ENCODE measurements at places on chromosomes 3 and 15.
A peak's percentile ranks its signal among the peaks of the same experiment; 100 is the strongest.

DNA sequence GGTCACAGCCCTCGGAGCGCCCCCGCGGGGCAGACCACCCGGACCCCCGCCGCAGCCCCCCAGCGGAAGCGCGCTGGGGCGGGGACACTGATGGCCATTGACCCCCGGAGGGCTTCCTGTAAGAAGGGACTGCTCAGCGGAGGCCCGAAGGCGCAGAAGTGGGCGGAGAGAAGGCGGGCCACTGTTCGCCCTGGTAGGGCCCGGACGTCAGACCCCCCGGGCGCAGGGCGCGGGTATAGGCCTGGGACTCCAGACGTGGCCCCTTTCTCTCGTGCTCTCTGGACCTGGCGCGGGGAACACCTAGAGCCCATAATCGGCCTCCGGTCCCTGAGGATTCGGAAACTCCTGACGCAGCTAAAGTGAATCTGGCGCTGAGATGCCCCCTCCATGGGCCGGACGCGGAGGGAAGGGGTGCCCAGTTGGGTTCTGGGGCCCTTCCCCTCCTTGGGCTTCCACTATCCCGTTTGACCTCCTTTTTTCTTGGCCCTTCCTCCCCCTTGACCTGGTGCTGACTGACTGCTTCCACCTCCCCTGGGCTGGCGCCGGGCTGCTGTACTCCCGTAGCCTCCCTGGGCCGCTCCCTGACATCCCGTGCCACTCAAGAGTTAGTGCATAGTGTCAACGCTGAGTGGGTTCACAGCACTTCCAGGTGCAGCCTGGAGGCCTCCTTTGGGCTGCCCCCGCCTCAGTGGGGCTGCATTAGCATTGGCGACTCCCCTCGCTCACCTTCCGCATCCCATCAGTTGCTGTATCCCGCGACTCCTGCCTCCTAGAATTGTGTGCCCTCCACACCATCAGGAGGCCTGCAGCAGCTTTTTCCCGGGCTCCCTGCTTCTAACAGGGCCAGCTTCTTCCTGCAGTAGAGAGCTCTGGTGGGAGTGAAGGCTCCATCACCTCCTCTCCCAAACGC, 694 bp downstream of the ABTB1 start:
- no peak for DNase-seq

DNA sequence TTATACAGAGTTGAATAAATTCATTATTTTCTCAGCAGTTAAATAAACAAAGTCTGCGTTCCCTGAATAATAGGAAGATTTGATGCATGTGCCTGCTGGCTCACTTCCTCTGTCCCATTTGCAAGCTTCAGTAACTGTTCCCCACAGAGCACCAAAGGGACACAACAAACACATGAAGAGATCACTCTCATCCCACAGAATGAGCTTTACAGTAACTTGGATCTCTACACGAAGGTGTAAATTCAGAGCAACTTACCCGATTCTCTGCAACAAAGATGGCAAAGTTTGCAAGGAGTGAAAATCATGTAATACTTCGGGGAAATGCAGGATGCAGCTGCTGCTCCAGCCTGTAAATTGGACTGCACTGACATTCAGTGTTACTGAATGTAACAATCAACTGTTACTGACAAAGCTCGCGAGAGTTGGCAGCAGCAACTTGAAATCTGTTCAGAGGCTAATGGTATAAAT, at the start of gene BCHE:
Gene BCHE (minus strand): TSS at position 366 of the 468 bp plus-strand sequence. CDS start 6,390 bp downstream, outside the sequence.
- DNase-seq, result no peak

DNA sequence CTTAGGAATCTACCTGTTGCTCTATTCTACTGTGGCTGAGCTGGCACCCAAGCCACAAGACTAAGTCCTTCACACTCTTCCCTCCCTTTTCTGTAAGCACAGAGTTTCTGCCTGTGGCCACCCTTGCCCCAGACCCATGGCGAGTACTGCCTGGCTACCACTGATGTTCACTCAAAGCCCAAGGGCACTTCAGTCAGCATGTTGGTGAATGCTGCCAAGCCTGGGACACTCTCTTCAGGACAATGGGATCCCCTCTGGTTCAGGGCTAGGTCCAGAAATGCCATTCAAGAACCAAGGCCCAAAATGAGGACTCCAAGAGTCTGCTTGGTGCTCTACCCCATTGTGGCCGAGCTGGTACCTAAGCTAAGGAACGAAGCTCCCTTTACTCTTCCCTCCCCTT, 184.2 kb downstream of the FGF12 start:
- no peak for DNase-seq

- DNase-seq, result no peak
Measured at GRCh38 chr3:159866201-159866746, 122.4 kb upstream of the IL12A start.

DNA sequence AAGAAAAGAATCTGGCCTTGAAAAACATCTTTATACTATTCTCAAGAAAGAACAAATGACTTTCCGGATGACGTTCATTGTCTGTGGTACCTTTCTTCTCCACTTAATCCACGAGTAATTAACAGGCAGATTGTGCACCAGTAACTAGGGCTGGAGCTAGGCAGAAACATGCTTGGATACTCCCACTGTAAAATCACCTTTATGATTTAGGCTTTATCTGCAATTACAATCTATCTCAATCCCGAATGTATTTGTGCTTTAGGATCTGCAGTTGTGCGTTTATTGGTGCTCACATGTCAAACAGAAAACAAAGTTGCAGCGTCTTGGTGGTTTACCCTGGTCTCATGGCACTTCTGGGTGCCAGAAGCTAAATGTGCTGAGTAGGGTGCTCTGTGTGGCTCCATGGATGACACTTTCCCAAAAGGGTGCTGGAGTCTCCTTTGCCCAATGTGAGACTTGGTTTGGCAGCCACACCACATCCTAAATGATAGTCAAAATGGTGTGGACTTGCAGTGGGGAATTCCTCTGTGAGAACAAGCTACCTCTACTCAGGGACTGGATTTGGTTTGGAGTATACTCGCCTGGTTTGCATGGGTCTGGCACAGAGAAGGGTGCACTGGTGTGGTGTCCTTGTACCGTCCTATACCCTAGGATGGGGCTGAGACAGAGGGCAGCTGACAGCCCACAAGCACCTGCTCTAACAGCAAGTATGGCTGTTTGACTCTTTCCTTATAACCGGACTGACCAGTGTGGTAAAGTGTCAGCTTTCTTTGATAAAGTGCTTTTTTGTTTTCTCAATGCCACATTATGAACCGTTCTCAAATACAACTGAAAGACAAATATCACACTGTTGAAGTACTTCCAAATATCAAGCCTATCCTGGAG, 7.7 kb downstream of the SERP1 start:
- no peak for DNase-seq

- DNase-seq, result no peak
Measured at GRCh38 chr15:89799011-89799911, 15.4 kb downstream of the ANPEP start.

DNA sequence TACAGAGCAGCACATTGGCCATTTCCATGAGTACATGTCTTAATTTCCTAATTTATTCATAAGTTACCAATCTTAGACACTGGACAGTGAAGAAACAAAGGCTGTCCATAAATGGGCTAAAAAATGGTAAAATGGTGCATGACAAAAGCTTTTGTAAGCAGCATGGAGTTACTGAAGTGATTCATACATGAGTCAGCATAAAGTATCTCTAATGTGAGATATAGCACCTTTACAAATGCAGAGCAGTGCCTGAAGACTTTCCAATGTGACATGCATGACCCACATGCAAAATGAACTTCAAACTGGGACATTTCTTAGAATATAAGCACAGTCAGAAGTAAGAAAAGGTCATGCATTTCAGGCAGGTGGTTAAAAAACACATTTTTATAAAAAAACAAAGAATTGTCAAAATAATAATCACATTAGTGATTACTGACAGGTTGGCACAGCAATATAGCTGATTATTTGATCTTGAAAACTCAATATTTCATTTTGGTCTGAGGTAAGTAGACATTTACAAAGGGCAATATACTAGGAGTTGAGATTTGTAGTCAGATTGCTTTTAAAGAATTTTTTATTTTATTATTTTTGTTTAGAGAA, 299.3 kb downstream of the PLCL2 start:
- no peak for DNase-seq

GRCh38 chr3:126337980-126338651, 19.1 kb downstream of the KLF15 start:
- DNase-seq, result no peak

DNA sequence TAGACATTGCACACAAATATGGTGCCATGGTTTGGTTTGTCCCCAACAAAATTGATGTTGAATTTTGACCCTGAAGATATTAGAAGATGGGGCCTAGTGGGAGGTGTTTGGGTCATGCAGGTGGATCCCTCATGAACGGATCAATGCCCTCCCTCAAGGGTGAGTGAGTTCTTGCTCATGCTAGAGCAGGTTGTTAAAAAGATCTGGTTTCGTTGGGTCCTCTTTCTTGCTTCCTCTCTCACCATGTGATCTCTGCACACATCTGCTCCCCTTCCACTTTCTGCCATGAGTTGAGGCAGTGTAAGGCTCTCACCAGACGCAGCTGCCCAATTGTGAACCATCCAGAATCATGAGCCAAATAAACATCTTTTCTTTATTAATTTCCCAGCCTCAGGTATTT, 87.8 kb upstream of the MDFIC2 start:
- no peak for DNase-seq

GRCh38 chr3:128278130-128278529, 124.8 kb downstream of the EEFSEC start:
- DNase-seq, result no peak

DNA sequence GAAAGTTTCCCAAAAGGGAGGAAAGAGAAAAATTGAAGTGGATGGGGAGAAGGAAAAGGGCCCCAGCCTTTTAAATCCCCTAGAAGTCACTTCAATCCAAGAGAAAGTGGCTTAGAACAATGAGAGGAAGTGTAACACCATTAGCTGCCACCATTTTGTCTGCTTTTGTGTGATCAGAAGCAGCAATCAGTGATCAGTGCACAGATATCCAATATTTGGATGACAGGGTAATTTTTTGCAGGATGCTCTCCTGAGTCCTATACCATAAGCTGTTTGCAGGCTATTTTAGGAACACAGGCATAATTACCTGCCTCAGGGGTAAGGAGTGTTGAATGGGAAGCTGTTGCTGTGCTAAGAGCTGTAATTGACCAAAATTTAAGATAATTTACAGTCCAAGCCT, 31.4 kb downstream of the SLC35A5 start:
- no peak for DNase-seq

- DNase-seq, result no peak
Measured at GRCh38 chr3:2714834-2715233, 395.3 kb downstream of the IL5RA start.

DNA sequence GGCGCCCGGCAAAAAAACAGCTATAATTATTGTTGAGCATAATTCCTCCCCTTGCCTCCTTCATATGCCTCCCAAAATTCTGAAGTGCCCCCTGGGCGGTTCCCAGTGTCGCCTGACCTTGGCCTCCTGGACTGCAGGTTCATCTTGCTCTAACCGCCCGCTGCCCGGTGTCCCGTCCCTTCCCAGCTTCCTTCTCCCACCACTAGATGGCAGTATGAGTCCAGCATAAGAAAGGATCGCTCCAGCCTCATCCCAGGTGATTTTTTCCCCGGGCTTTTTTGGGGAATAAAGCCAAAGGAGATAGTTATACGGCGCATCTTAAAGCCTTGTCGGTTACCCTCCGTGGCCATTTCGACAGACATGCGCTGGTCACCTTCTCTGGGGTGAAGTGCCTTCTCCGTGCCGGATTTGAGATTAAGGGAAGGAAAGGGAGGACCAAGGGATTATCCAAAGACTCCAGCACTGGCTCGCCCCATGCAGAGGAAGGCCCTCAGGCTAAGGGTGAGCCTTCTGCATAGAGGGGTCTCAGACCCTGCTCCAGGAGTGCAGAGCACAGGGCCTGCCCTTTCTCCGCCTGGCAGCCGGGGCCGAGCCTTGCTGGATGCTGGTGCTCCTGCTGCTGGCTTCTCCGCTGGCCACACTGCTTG, 45.8 kb upstream of the TRA2B start:
- DNase-seq, result no peak

GRCh38 chr3:81490541-81491288, 270.7 kb downstream of the GBE1 start:
- peak; percentile 45 for DNase-seq

GRCh38 chr3:50316657-50317242, 5.8 kb downstream of the HYAL2 start:
- no peak for DNase-seq

DNA sequence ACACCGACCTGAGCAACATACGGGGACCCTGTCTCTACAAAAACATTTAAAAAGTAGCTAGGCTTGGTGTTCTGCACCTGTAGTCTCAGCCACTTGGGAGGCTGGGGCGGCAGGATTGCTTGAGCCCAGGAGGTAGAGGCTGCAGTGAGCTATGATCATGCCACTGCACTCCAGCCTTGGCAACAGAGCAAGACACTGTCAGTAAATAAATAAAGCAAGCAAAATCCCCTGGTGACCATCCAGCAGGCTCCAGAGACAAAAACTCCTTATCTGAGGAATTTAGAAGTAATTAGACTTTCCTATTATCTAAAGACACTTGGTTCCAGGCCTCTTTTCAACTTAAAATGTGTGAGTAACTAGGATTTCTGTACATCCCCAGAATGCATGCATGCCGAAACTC, 29.5 kb upstream of the ZNF774 start:
- no peak for DNase-seq

- DNase-seq, result no peak
Measured at GRCh38 chr3:172273378-172273777, 174.9 kb downstream of the GHSR start.

DNA sequence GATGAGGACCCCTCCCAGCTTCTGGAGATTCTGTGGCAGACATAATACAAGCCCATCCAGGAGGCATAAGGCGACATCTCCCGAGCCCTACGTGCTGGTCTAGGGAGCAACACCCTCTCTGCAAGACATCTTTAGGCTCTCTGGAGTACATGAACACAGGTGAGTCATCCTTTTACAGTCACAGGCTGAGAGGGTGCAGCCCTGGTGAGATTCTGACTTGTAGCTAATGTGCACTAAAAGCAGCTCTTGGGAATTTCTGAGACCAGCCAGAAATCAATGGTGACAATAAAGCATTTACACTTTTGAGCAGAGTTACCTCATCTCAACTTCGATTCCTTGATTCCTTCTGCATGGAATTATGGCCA, 131.1 kb downstream of the XXYLT1 start:
- DNase-seq, result no peak

DNA sequence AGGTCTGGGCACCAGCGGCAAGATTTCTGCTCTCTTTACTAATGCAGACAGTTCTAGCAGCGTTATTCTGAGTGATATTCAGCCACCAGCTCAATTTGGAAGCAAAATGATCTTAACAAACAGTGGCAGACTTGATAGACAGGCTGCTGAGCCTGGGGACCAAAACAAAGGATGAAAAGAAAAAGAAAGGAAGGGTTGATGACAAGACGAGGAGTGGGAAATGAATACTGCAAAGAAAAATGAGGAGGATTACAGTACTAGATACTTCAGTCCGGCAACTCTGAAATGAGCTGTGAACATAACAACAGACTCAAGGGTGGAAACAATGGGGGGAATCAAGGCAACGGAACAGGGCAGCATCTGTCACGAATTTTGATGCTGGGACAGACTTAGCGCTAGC, 28.8 kb downstream of the FHIT start:
- no peak for DNase-seq

Data from non-pigmented ciliary epithelial cell (primary cell).